Foreskin keratinocyte (primary cell): ENCODE measurements at places on chromosomes 11 and 22.

DNA sequence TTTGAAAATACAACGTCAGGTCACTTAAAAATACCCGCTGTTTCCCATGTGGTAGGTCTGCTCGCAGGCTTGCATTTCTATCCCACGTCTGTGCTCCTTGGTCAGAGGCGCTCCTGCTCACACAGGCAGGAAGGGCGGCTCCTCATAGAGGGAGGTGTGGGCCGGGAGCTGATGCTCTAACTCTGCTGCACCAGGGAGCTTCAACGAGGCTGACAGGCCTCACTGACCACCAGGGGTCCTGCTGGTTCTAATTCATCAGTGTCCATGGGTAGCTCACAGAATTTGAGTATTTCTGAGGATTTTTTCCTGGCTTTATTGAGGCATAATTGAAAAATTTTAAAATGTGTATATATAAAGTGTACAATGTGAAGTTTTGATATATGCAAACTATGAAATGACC lies 68.5 kb downstream of the PIWIL3 start:
- DNase-seq: no peak

GRCh38 chr22:27420817-27421361 lies 380.7 kb downstream of the MN1 start:
- DNase-seq: peak; percentile 58

- DNase-seq: no peak
Measured at GRCh38 chr22:43955883-43956782, 891 bp downstream of the SAMM50 start.

- DNase-seq: no peak
Measured at GRCh38 chr22:41943661-41944209, 3.2 kb downstream of the CENPM start.

DNA sequence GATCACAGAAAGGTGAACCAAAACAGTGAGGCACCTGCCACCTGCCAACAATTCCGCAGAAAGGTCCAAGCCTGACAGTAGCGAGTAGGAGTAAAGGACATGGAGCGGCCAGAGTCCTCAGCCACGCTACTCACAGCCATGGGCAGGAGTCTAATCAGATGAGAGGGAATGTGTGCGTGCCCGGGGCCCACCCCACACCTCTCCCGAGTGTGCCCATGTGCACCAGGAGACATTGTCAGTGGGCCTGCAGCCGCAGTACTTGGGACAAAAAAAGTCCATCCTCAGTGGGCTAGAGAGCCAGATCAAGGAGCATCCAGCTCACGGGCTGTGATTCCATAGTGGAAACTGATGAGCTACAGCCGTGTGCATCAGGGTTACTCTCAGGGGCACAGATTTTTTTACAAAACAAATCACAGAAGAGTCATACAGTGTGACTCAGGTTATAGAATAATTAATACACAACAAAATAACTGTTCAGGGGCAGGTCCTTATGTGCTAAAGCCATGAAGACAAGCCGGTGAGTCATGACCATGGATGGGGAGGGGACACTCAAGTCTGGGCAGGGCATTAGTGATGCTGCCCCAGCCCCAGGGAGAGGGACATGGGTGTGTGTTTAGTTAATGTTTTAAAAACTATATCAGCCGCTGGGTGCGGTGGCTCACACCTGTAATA lies 12.0 kb downstream of the SART1 start:
- peak; percentile 93 for DNase-seq
